ENCODE measurements at places on chromosomes 7 and 10. TPM values are rescaled to one million over a fixed set of nuclear protein-coding genes. Genes with fewer than 3 reads are reported as not detected.
A peak's percentile ranks its signal among the peaks of the same experiment; 100 is the strongest.

GRCh38 chr7:151206914-151207313 is 3.4 kb downstream of the H2BK1 start:
- no peak for DNase-seq

DNA sequence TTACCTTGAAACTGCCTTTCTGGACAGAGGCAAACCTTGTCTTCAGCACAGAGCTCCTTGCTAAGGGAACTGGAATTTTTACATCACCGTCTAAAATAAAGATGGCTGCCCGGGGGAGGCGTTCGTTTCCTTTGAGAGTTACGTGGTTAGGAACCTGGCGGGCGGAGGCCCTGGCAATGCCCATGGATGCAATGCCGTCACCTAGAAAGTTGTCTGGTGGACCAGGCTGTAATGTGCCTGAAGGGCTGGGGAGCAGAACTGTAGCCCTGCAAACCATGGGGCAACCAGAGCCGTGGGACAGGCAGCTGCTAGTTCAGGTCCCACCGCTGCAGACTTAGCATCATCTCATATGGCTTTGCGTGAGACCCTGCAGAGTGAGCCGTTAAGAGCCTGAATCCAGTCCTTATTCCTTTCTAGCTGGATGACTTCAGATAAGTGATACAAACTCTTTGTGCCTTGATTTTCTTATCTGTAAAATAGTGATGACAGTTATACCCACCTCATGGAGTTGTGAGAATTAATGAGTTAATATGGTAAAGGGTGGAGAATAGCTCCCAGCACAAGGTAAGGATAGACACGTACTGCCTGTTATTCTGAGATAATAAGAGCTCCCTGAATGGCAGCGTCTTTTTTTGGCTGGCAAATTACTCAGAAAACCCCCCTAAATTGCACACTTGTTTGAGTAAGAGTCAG is 219.7 kb downstream of the EMX2 start:
- DNase-seq = no peak

The LZTS2 gene
- 93.0 TPM for total RNA-seq

GRCh38 chr7:142646386-142647140 is 102.7 kb upstream of the PRSS1 start:
- no peak for DNase-seq

DNA sequence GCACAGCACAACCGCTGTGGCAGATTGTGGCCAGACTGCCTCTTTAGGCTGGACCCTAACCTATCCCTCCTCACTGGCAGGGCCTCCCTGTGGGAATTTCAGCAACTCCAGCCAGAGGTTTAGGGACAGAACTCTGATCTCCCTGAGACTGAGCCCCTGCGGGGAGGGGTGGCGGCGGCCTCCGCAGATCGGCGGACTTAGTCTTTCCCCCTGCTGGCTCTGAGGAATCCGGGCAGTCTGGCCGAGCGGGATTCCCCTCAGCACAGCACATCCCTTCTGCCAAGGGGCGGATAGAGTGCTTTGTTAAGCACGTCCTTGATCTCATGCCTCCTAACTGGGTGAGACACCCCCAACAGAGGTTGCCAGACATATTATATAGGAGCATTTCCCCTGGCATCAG is 224.2 kb upstream of the NPY start:
- DNase-seq = no peak

DNA sequence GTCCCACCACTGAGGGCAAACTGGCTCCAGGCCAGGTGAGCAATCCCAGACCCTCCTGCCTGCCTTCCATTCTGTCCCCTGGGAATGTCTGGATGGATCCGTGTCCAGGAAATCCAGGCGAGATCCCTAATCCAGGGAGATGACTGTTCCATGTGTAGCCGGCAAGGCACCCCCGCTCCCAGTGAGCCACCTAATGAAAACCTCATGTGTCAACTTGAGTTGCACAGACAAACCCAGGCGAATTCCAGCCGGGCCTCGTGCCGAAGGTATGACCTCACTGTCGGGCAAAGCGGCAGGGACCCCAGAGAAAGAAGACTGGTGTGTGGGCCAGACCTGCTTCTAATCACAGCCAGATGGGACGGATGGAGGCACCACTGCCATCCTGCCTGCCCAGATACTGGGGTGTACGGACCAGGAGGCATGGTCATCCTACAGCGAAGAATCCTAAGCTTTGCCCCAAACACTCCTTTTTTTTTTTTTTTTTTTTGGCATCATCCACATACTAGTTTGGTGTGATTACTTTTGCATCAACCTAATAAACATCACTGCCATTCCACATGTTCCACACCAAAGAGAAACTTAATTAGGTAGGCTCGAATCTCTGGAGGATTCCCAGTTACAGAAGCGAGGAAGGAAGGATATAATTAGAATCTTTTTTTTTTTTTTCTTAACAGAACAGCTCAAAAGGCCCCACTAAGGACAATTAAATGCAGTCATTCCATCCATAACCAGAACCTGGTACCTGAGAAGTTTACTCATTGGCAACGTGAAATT is 313.1 kb downstream of the CALN1 start:
- DNase-seq = no peak

The GLCCI1 gene
- 4.6 TPM for total RNA-seq

DNA sequence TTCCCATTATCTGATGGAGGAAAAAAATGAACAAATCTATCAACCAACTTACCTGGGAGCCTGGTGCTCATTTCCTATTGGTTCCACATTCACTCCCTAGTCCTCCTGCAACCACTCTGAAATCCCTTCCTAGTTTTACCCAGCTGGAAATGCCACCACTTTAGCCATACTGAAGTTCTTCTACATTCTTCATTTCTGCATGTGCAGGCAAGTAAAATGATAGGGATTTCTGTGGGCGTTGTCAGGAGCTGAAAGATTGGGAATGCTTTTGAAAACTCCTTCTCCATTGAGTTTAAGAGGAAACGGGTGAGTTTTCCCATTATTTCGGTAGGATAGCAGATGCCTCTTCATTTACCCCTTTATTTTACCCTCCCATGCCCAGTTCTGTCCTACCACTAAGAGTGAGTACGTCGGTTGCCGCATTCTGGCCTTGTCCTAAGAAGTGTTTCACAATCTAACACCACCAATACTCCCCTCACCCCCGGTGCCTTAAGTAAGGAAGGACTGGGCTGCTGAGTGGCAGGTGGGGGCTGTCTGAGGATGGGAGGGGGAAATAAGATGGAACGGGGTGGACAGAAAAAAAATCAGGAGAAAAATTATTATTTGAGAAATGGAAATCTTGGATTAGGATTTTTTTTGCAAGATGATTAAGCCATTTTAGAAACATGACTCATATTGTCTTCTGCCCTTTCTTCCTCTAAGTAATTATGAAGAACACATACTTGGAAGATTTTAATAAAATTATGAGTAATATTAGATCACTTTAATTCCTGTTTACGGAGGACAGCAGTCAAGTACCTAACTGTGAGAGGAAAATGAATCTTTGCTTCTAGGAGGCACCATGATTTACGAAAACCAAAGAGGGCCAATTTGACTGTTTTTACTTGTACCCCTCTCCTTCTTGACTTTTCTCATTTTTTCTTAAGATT is 13.2 kb upstream of the TAS2R60 start:
- DNase-seq = no peak

GRCh38 chr10:114645706-114646105 is 12.4 kb downstream of the ABLIM1 start:
- no peak for DNase-seq

- DNase-seq = no peak
Measured at GRCh38 chr7:156031679-156032478, 219.6 kb upstream of the SHH start.

GRCh38 chr7:93707249-93707648 is 132.7 kb upstream of the CALCR start:
- DNase-seq = no peak

- no peak for DNase-seq
Measured at GRCh38 chr10:3906511-3907111, 121.6 kb upstream of the KLF6 start.

GRCh38 chr10:99630991-99631390 is 10.8 kb upstream of the SLC25A28 start:
- no peak for DNase-seq

The INTS15 gene
- 24.3 TPM for total RNA-seq

DNA sequence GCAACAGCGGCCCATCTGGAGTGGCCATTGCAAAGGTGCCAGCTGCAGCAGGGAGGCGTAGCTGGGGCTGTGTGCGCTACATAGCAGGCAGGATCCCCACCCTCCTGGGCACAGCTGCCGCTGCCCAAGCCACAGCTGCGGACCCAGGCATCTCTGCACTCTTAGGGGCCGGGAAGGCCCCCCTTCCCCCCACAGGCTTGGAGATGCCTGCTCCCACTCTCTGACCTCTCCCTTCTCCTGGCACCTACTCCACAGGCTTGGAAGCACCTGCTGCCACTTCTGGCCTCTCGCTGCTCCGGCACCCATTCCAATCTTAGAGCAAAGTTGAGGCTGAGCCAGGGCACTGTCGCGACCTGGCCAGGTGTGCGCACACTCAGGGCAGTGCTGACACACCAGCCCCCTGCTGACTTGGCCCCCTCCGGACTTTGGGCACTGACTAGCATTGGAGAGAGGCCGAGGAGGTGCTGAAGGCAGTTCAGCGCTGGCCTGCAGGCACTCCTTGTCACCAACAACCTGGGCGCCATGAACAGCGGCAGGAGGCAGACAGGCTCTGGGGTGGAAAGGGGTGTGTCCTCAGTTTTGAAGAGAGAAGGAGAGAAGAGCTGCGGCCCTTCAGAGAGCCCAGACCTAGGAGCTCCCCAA is 18.4 kb downstream of the RBM48 start:
- DNase-seq = no peak

- no peak for DNase-seq
Measured at GRCh38 chr7:45180084-45180986, 22.7 kb downstream of the RAMP3 start.

DNA sequence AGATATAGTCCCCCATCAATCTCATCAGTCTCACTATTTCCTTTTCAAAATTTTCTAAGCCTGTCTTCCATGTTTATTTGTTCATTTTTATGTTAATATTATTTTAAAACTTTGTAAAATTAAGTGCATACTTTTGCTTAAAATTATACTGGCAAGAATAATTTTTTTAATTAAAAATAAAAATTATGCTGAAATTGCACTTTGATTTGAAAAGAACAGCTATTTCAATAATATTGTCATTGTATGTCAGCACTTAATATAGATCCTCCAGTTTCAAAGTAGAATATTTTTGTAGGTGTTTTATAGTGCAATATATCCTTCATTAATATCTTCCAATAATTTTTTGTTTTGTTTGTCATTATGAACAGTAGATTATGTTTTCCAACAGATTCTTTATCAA is 99.0 kb upstream of the MAGI2 start:
- DNase-seq = no peak

The COL28A1 gene
- 0.12 TPM for total RNA-seq

DNA sequence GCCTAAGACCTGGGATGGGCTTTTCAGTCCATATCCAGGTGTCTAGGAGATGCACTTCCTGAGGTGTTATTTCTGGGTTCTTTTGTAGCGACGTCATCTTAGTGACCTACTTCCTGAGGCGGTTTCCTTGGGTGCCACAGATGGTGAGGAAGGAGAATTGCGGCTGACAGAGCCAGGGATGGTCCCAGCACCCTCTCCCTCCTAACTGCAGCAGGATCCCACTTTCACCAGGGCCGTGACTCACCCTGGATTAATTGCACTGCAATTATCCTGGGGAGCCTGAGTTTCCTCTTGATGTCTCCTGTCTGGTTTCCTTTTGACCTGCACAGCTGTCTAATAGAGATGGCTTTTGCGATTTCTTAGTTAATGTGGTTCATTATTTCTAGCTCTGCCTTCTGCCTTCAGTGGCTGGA is 271.7 kb downstream of the TCF7L2 start:
- DNase-seq = peak; percentile 56

- DNase-seq = no peak
Measured at GRCh38 chr7:85770332-85770731, 583.5 kb upstream of the SEMA3D start.

The SLC26A3 gene
- total RNA-seq = 0.54 TPM

DNA sequence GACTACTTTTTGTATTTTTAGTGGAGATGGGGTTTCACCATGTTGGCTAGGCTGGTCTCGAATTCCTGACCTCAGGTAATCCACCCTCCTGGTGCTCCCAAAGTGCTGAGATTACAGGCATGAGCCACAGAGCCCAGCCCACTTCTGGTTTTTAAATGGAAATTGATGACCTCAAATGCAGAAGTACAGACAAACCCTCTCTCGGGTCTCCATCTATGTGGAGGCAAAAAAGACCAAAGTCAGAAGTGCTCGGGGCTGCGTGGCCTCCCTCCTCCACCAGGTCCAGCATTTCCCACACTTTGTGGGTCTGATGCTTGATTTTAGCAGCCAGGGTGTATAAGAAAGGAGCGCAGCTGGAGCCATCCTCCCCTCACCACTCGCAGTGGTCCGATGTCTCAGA is 187.3 kb upstream of the AUTS2 start:
- no peak for DNase-seq

DNA sequence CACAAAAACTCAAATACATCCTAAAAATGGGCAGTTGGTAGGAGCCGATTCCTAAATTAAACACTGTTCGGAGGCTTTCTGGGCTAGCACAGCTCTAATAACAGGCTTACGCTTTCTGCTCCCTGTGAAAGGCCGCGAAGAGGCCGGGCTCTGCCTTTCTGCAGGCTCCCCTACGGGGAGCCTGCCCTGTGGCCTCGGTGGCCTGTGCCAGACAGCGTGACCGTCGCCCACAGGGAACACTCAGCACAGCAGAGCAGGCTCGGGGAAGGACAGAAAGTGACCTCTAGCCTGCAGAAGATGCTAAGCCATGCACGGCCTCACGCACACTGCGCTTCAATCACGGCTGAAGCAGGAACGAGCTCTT is 64.2 kb downstream of the DIP2C start:
- DNase-seq = no peak

- DNase-seq = no peak
Measured at GRCh38 chr7:141477865-141478264, 73.3 kb upstream of the AGK start.

- peak; percentile 7 for DNase-seq
Measured at GRCh38 chr7:46369933-46370654, 449.0 kb upstream of the IGFBP3 start.

The ABCC2 gene
- 88.2 TPM for total RNA-seq

- DNase-seq = no peak
Measured at GRCh38 chr7:68922850-68923249, 675.4 kb upstream of the AUTS2 start.

The FEZF1 gene
- total RNA-seq = 0.37 TPM

DNA sequence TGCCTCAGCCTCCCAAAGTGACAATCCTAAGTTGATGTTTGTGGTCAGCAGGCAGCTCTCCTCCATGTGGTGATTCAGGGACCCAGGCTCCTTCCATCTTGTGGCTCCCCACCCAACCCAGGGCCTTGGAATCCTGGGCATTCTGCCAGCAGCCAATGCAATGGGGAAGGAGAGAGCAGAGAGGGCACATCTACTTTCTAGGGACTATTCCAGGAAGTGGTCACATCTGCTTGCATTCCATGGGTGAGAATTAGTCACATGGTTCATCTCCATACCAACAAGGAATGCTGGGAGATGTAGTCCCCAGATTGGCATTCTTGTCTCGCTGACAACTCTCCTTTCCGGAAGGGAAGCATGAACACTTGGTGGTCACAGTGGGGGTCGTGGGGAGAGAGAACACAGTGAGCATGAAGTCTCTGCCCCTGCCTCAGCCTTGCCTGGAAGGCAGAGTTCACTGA is 9.9 kb upstream of the SRRM3 start:
- peak; percentile 43 for DNase-seq

GRCh38 chr7:157870644-157871290 is 534.0 kb downstream of the DNAJB6 start:
- DNase-seq = no peak
